ENCODE measurements at places on chromosomes 6 and 20.

DNA sequence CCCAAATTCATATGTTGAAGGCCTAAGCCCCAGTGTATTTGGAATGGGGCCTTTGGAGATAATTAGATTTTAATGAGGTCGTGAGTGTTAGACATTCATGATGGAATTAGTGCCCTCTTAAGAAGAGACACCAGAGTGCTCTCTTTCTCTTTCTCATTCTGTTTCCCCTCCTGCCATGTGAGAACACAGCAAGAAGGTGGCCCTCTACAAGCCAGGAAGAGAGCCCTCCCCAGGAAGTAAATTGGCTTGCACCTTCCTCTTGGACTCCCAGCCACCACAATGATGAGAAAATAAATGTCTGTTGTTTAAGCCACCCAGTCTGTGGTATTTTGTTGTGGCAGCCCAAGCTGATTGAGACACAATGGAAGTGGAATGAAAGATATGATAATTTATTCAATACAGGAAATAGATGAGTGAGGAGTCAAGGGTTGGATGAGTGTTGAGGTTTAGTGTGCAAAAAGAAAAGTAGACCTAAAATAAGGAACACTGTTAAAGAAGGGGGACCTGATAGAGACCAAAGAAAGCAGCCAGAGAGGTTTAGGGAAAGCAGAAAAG, 25.9 kb upstream of the ATXN1 start:
- no peak for DNase-seq

GRCh38 chr6:56803594-56803993, 151.3 kb upstream of the BEND6 start:
- DNase-seq = no peak

GRCh38 chr6:167125410-167125809, 2.5 kb downstream of the CCR6 start:
- no peak for DNase-seq

GRCh38 chr6:84161190-84161589, 66.3 kb downstream of the CEP162 start:
- no peak for DNase-seq

GRCh38 chr20:5070570-5070969, 49.2 kb downstream of the PCNA start:
- DNase-seq = no peak

DNA sequence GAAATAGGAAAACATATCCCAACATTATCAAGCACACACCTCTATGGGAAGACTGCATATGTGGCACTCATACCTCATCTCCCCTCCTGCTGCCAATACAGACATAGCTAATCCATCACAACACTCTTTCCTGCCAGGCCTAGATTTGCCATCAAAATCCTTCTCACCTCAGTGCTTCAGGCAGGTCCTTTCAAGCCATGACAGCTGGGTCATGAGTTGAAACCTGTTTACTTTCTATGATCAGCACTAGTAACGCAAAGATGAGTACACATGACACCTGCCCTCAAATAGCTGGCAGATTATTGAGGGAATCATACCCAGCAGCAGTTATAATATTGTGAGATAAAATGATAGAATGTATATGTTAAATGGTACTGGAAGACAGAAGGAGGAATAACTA, 183.1 kb downstream of the AIG1 start:
- DNase-seq = no peak

DNA sequence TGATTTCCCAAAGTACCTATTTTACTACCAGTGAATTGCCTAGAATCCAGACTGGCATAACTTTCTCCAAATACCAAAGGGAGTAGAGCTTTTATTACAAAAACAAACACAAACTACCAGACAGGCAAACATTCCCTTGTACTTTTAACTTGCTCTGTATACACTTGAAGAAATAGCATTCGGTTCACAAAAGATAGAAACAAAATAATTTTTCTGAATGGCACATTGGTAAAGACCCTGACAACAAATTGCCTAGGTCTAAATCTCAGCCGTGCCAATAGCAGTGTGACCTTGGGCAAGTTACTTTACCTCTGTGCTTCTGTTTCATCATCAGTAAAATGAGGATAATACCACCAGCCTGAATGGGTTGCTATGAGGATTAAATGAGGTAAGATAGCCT, 15.9 kb downstream of the ARHGAP18 start:
- DNase-seq = no peak

- DNase-seq = no peak
Measured at GRCh38 chr6:108565893-108566292, 5.2 kb downstream of the FOXO3 start.

GRCh38 chr20:24781418-24781980, 167.6 kb upstream of the CST7 start:
- DNase-seq = no peak

GRCh38 chr6:11058406-11058805, 14.3 kb upstream of the ELOVL2 start:
- DNase-seq = no peak

DNA sequence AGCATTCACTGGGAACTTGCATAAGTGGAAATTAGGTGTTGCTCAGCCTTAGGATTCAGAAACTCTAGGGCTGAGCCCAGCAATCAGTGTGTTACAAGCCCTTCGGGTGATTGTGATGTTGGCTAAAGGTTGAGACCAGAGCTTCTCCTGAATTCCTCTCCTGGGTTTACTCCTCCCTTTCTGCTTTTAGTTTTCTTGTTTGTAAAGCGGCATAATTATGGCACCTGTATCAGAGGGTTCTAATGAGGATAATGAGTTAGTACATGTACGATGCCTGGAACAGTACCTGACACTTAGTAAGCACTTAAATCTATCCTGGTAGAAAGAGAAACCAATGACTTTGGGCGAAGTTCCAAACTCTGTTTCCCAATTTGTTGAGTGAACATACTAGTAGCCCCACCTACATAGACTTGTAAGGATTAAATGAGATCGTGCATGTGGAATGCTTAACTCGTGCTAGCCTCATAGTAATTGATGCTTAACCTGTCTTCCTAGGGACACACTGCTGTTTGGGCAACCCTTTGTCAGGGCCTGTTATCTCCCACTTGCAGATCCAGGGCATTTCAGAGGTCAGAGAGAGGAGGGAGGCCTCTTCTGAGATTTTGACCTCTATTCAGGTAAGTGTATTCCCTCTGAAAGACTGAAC, 932 bp upstream of the EZR start:
- no peak for DNase-seq

DNA sequence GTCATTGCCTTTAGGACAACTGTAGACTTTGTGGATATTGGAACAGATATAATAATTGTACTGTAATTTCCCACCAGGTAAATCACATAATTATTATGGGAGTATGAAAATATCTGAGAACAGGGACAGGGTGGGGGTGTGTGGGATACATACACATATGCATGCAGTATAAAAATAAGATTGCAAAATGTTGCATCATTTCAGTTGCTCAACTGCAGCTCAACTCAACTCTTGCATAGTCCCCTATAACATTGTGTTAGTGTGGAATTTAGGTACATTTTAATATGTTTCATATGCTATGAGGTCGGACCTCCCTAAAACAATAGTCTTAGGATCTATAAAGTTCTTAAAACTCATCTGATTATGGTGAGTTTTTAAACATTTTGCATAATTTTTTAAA, 275.0 kb upstream of the FLRT3 start:
- no peak for DNase-seq

DNA sequence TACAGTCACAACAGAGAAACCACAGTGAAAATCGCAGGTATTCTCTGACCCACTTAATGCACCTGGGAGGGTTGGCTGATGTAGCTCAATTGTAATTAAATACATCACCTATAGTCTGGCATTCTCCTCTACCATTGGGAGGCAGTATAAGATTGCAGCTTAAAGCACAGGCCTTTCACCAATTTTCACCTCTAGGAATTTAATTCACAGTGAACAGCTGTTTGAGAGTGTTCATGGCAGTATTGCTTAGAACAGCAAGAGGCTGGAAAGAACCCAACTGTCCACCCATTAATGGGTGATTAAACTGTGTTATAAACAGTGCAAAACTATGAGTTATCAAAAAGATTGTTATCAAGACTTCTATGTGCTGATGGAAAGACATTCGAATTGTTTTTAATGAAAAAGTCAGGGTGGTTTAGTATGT, 2.0 kb downstream of the EDEM2 start:
- DNase-seq = peak; percentile 49

- DNase-seq = no peak
Measured at GRCh38 chr6:2693231-2693630, 57.5 kb downstream of the MYLK4 start.

DNA sequence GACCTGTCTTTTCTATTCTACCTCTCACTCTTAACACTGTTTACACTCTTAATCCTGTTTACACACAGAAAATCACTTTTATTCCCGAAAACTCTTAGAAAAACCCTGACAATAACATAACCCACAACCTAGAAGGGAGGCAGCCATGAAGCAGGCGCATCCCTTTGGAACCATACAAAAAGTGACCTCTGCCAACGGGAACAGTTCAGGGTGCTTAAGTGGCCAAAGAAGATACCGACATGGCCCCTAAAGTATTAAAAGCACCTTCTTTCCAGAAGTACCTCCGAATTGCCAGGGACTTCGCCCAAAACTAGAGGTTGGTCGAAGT, 490 bp downstream of the MMUT start:
- DNase-seq = no peak

DNA sequence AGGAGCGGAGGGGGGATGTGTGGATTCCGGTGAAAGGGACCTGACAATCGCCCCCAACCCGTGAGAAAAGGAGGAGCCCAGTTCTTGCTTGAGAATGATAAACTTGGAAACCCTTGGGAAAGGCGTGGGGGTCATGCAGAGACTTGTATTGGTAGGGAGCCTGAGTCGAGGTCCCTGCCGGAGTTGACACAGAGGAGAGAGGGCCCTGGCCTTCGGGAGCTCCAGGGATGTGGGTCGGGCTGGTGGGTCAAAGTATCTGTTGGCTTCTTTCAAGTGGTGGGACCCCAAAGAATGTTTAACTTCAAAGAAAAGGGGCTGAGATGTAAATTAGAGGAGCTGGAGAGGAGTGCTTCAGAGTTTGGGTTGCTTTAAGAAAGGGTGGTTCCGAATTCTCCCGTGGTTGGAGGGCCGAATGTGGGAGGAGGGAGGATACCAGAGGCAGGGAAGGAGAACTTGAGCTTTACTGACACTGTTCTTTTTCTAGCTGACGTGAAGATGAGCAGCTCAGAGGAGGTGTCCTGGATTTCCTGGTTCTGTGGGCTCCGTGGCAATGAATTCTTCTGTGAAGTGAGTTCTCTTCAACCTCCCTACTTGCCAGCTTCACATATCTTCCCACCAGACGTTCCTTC, 571 bp downstream of the CSNK2B start:
- DNase-seq = no peak

GRCh38 chr20:5638023-5638422, 112.2 kb upstream of the SHLD1 start:
- DNase-seq = no peak

GRCh38 chr20:46267108-46268105, 40.9 kb downstream of the CDH22 start:
- no peak for DNase-seq

GRCh38 chr6:43951756-43952675, 175.2 kb downstream of the MRPL14 start:
- DNase-seq = no peak

DNA sequence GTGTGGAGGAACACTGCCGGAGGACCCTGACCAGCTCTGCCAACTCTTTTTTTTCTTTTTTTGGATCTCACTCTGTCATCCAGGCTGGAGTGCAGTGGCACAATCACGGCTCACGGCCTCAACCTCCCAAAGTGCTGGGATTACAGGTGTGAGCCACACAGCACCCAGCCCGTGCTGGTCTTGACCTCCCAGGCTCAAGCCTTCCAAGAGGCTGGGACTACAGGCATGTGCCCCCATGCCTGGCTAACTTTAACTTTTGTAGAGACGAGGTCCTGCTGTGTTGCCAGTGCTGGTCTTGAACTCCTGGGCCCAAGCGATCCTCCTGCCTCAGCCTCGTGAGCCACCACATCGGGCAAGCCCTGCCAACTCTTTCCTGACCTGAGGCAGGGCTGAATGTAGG, 11.2 kb downstream of the GCNT2 start:
- DNase-seq = no peak

DNA sequence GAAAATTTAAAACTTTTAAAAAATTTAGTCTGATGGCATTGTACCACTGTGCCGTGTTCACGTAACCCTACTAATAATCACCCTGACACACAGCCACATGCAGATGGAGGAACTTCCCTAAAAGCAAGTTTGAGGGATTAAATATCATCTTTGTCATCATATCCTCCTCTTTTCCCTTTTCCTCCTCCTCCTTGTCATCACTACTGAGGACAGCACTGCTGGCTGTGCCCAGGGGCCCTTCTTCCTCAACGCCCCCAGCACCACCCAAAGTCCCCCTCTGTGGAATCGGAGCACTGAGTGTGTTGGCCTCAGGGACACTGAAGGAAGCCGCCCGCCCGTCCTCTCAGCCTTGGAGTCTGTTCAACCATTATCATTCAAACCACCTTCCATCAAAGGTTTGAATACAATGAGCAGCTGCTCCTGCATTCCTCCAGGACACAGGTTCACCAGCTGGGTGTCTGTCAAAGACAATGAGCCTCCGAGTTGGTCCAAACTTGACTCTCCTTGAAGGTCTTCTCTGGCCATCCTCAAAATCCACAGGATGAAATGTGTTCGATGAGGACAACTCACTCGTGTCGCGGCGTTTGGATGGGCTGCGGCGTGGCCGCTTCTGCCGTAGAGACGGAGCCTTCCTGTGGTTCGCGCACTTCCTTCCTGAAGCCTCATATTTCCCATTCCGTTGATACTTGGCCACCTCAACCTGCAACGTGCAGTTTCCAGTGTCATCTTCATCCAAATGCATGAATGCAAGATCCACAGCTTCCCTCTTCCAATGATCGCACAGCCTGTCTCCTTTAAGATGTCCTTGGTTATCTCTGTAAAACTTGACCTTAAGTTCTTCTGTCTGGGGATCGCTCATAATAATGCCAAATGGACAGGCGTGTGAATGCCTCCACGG, 23.3 kb downstream of the NQO2 start:
- DNase-seq = no peak

DNA sequence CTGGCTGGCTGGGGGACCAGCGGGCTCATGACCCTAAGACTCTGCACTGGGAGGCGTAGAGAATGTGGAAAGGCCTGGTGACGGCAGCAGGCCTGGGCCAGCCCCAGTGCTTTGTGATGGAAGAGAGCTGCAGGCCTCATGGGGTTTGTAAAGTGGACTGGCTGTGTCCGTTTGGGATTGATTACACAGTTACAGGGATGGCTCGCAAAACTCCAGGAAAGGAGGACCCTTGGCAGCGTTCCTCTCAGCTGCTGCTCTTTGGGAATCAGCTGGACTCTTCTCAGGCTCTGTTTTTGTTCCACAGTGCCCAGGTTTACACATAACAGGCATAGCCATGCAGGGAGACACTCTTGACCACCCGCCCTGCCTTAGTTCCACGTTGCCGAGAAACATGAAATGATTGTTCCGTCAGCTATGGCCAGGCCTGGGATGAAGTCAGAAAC, 89.0 kb downstream of the SLX4IP start:
- DNase-seq = no peak

DNA sequence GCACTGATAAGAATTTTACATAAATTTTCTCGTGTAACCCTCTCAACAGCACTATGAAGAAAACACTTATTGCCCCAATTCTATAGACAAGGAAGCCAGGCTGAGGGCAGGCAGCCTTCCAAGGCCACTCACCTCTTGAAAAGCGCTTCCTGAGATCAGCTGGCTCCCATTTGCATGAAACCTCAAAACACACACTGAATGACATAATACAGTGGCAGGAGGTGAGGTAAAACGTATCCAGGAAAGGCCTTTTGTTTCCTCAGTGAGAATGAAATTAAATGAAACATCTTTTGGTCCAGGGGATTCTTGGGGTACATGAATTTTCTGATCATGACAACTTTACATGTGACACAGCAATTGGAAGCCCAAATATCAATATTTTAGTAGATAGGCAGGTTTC, 112.5 kb downstream of the WDR27 start:
- DNase-seq = no peak

- DNase-seq = no peak
Measured at GRCh38 chr6:105120570-105120969, 59.2 kb downstream of the POPDC3 start.

Measured in HFF-Myc (cell line).